ENCODE measurements at places on chromosomes 7 and 10.

- DNase-seq = no peak
These were observed 118.9 kb downstream of the PPP1R3A start for GRCh38 chr7:113799896-113800295.

- DNase-seq = no peak
These were observed 355.0 kb downstream of the RNLS start for GRCh38 chr10:88228130-88228529.

DNA sequence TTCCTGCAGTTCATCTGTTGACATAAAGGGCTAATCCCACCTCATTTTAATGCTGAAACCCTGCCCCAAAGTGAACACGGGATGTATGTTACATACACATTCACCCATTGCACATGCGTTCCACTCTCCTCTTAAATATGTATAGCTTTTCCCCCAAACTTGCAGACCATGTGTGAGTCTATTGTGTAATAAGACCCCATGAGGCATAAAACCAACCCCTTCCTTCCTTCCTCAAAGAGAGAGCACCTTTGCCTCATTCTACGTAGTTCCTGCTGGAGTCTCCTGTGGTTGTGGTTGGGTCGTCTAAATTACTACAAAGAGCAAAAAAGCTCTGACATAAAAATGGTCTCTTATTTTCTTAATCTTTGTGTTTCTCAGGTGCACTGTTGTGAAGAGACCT is 345.7 kb upstream of the KLF6 start:
- DNase-seq = no peak

GRCh38 chr10:14092799-14093198 is 237.9 kb downstream of the FRMD4A start:
- no peak for DNase-seq

DNA sequence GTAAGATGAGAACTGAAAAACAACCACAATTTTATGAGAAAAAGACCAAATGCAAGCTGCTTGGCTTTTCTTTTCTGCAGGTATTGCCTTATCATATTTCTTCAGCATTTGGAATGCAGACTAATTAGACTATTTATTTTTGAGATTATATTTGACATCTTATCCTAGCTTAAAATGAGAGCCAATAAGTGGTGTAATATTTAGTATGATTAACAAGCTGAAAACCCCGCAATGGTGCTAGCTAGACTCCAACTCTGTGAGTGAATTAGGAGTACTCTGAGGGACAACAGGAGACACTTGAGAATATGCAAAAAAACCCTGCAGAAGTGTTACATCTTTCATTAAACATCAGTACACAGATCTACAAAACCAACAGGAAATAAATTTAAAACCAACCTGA is 180.3 kb upstream of the MEOX2 start:
- no peak for DNase-seq

- DNase-seq = no peak
These were observed 411.8 kb downstream of the ADRA2A start for GRCh38 chr10:111488668-111489067.

DNA sequence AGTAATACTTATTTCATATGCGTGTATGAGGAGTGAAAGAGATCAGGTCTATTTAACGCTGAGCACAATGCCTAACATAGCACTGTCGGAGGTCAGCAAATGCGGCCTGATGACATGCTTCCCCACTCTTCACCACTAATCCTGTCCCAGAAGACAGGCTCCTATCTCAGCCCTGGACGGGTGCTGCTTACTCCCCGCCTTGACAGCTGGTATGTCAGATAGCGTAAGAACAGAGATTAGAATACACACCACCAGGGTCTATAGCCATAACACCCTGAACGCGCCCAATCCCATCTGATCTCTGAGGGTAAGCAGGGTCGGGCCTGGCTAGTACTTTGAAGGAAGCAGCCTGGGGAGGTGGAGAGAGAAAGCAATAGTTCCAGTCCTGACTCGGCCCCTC is 32.3 kb upstream of the TM9SF3 start:
- peak; percentile 30 for DNase-seq

DNA sequence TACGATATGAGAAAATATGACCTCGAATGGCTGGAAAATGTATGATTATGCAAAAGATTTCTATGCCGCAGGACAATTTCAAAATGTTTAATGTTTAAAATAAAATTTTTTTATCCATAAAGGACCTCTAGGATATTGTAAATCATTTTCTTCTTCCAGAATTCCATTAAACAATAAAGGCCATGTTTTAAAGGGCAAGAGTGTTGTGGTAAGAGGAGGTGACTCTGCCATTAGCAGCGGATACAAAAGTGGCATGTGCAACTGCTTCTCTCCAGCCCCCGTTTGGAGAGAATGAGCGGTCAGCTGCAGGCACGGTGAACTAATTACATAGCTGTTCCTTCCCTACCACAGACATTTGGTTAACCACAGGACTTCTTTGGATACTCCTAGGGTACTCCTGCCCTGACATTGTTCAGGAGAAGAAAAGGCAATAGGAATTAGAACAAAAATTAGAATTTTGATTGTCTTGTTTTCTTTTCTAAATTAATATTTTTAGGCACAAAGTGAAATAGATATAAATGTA is 63.8 kb downstream of the HBP1 start:
- no peak for DNase-seq
